Naive thymus-derived CD8-positive, alpha-beta T cell (primary cell): ENCODE measurements at places on chromosomes 5 and 9. TPM values are rescaled to one million over a fixed set of nuclear protein-coding genes. Genes with fewer than 3 reads are reported as not detected.

- no peak for DNase-seq
Observed at GRCh38 chr5:33287242-33287641, 153.5 kb upstream of the TARS1 start.

DNA sequence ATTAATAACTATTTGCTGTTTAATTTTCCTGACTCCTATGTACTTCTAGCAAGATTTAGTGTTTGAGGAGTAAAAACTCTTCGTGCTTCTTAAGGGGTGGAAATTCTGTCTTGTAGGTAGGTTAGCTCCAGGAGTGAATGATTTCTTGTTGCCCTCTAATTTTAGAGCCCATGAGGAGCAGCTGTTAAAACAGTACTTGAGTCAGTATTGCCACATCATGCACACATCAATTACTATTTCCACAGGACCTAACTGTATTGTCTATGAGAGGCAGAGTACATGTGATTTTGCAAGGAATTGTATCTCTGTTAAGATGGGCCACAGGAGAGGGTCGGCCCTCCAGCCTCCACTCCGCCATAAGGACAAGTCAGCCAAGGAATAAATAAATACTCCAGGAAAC lies 91.2 kb downstream of the PDZD2 start:
- no peak for DNase-seq

Gene IL17B
- polyA plus RNA-seq: not detected

GRCh38 chr5:151073280-151073679 lies 7.6 kb downstream of the TNIP1 start:
- no peak for DNase-seq

Gene TAF11L10
- not detected for polyA plus RNA-seq

DNA sequence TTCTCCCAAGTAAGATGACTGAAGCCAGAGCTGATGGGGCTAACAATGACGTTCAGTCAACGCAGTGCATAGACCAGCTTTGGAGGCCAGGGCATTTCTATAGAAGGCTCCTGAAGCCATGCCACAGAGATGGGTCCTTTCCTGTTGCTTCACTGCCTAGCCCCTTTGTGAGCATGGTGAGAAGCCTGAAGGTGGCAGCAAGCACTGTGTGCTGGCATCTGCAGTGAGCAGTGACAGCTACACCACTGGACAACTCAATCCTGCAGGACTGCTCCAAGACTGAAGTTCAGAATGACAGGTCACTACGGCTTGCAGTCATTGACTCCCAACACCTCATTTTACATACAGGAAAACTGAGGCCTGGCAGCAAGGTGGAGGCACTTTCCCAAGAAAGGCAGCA lies 229.0 kb downstream of the TSSK1B start:
- DNase-seq: no peak

Gene TCF7
- 328 TPM for polyA plus RNA-seq

Gene KIF24
- not detected for polyA plus RNA-seq

Gene P4HA2
- not detected for polyA plus RNA-seq

DNA sequence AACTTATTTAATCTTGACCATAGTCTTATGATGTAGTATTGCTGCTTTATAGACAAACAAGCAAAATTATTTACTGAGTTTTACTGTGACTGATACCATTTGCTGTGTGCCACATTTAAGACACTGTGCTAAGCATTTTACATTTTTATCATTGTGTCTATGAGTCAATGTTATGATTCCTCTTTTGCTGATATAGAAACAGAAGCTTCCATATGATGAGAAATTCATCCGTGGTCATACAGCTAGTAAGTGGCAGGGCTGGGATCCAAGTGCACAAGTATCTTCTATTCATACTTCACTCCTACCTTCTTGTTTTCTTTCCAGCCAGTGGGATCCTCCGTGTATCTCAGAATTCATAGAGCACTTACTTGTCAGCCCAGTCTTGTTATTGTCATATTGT lies 17.1 kb upstream of the IFNK start:
- no peak for DNase-seq

Gene SLC46A2
- not detected for polyA plus RNA-seq

DNA sequence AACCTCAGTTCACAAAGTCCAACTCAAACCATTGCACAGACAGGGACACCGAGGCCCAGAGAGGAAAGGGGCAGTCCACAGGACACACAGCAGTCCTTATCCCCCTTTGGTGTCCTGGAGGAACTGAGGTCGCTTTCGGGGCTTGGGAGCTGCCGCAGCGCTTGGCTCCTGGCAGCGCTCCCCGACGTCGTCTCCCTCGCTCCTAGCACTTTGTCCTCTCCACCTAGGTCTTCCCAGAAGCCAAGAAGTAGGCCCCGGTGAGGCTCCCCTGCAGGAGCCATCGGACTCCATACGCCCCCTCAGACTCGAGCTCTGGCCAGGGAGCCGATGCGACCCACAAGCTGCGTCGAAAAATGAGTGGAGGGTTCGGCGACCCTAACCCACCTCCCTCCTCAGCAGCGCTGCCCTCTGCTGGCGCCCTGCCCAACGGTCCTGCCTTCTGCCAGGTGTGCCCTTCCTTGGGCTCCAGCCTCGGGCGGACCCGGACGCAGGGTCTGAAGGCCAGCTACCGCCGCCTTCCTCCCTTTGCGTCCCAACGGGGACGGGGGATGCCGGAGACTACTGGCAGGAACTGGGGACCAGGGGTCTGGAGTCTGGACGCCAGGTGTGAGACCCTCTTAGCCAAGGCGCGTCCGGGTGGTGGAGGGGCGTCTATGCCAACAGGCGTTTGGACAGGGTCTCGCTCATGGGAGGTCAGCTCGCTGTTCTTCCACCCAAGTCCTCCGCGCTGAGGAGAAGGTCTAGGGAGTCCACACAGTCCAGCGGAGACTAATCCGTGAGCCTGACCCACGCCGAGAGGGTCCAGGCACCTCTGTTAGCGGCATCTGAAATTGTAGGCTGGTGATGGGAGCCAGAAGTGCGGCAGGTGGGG lies 2.1 kb upstream of the PRDM12 start:
- no peak for DNase-seq

DNA sequence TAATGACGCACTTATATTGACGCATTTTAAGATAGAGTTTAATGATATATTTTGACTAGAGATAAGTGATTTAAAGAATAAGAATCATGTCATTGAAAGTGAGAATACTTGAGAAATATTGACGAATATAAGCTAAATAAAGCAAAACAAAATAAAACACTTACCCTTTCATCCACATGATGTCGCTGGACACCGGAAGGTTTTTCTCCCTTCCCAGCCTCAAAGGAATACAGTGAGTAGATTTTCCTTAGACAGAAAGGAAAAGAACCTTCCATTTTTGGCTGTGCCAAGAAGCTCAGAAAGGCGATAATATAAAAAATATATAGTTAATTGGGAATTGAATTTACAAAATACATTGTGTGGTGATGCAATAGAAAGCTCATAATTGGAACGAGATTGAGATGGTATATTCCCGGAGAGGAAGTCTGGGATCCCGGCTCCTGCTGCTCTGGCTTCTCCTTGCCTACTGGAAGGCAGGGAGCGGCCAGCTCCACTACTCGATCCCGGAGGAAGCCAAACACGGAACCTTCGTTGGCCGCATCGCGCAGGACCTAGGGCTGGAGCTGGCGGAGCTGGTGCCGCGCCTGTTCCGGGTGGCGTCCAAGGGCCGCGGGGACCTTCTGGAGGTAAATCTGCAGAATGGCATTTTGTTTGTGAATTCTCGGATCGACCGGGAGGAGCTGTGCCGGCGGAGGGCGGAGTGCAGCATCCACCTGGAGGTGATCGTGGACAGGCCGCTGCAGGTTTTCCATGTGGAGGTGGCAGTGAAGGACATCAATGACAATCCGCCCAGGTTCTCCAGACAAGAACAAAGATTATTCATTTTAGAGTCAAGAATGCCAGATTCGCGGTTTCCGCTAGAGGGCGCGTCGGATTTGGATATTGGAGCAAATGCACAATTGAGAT lies at the start of gene PCDHA5:
PCDHA5 (plus strand) TSS at position 239 of the 906 bp plus-strand sequence.
- DNase-seq: no peak

Gene ZNF454
- polyA plus RNA-seq: not detected

Gene POC5
- 13.3 TPM for polyA plus RNA-seq

DNA sequence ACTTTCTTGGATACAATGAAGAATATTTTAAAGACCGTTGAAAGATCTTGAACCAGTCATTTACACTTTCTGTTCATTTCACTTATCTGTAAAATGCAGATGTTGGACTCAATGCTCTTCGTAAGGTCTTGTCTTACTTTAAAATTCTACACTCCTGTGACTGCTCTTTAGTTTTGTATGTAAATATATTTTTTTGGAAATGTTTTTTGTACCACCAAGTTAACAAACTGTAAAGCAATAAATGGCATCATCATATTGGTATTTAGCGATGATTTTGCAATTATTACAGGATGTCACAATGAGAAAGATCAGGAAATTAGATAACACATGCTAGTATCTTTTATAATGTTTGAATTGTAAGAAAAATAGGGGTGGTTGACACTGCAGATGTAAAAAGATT lies 80.8 kb upstream of the GNAQ start:
- DNase-seq: no peak

DNA sequence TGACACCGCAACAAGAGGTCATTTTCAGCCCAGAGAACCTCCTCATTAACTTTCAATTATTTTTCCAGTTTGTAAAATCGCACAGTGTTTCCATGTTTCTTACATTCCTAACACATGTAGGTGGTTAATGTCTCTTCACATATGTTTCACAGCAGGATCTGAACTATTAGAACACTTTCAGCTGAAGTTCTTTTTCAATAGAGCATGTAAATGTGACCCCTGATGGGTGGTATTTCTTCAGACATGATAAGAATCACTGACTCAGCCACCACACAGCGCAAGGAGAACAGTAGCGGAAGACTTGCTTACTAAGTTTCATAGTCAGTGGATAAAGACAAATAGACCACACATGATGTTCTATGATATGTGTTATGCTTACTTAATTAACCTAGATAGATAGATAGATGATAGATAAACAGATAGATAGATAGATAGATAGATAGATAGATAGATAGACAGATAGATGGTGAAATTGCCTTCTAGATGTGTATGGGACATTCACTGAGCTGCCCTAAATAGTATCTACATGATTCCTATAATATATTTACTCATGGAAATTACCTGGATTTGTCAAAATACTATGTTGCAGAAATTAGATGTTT lies 1992.1 kb upstream of the NUDT12 start:
- DNase-seq: no peak
